ENCODE measurements at places on chromosomes 5 and 9.

- no peak for DNase-seq
Measured at GRCh38 chr5:59758566-59758965, 135.0 kb downstream of the PDE4D start.

DNA sequence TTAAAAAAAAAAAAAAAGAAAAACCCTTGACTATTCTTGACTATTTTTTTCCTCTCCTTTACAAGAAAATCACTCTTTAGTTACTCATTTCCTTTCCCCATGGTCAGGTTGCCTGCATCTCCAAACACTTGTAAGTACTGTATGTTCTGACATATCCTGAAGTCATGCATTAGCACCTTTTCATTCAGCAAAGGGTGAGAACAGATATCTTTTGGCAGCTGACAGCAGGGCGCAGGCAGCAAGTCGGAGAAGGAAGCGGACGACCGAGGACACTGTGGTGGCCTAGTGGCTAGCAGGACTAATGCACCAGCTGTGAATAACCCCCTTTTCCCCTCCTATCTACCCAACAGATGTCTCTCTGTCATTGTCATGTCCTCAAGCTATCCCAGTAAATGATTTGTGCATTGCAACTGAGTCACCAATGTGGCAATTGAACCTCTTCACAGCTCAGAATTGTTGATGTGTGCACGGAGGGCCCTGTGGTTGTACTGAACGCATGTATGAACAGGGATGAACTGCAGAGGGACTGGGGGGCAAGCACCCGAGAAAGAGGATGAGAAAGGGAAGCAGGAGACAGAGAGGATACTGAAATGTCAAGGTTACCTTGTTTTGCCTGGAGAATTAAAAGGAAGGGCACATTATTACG is 996.0 kb upstream of the ARRDC3 start:
- no peak for DNase-seq

GRCh38 chr5:90337449-90338052 is 72.0 kb downstream of the CETN3 start:
- no peak for DNase-seq

DNA sequence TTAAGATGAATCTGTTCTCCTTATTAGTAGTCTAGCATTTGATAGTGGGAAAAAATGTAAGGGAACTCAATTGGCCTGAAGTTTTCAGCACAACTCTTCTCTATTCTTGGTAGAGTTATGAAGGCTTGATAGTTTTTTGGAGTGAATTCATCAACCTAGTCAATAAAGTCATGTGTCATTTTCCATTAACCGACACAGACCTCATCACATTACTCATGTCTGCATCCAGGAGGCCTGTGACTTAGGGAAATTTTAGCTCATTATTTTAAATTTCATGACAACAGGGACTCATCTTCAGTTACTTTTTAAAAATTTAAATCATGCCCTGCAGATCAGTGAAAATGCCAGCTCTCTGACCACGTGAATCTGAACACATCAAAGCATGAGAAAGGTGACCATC is 63.3 kb downstream of the ADAMTS16 start:
- DNase-seq, result no peak

- no peak for DNase-seq
Measured at GRCh38 chr5:31078956-31079355, 114.5 kb upstream of the CDH6 start.

- no peak for DNase-seq
Measured at GRCh38 chr5:133385346-133385745, 227.0 kb downstream of the FSTL4 start.

- DNase-seq, result peak; percentile 32
Measured at GRCh38 chr5:43305948-43306565, 7.2 kb downstream of the HMGCS1 start.

- no peak for DNase-seq
Measured at GRCh38 chr5:72133212-72133990, 26.1 kb downstream of the MAP1B start.

- DNase-seq, result no peak
Measured at GRCh38 chr5:72814864-72815263, 1.6 kb upstream of the TNPO1 start.

DNA sequence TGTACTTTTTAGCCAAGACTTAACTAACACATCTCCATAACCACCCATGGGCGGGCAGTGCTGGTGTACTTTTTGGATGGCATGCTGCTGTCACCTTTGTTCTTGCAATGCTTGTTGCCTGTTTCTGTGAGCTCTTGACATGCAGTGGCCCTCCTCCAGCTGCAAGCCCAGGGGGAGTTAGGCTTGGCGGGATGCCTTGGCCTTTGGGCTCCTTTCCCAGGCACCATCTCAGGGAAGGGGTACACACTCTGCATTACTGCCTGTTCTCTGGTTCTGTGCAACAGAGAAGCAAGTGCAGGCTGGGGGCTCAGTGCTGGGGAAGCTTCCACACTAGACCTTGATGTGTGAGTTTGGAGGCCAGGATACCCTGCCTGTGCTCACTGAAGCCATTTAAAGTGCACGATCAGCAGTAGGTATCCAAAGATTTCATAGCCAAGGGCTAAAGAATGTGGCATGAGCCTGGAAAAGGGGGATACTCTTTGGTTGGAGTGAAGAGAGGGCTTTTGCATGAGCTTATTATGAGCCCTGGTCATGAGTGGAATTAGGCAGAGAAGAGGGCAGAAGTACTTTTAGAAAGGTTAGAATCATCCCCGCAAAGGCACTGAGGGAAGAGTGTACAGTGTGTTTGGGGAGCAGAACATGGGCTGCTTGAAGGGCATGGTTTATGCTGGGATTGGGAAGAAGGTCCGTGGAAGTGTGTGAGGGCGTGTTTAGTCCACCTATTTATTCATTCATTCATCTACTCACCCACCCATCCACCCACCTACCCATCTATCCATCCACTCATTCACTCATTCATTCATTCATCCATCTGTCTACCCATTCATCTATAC is 22.5 kb downstream of the PSAT1 start:
- DNase-seq, result no peak

- no peak for DNase-seq
Measured at GRCh38 chr5:24773261-24773660, 128.5 kb upstream of the CDH10 start.

DNA sequence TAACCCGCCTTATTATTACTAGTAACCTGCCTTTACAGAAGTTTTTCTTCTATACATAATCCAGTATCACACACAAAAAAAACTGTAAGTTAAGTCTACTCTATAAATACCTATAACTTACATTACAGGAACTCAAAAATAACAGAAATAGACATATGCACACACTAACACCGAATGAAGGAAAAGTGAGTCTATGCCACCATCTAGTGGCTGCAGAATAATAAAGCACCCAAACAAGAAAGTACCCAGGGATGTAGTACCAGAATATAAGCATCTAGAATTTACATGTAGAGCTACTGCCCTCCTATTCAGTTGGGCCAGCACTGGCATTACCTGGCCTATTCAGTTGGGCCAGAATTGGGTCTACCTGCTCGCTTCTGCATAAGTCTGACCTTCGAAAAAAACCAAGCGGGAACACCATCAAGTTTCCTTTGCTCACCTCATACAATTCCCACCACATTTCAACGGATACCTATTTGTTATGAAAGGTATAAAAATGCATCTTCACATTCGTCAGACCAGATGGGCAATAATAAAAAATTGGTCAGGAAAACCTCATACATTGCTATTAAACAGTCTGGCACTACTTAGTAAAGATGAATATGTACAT is 4.0 kb upstream of the NIPSNAP3A start:
- peak; percentile 76 for DNase-seq

GRCh38 chr5:62343428-62343827 is 37.4 kb downstream of the KIF2A start:
- DNase-seq, result no peak

- no peak for DNase-seq
Measured at GRCh38 chr5:159897786-159898393, 18.4 kb upstream of the ADRA1B start.

- DNase-seq, result no peak
Measured at GRCh38 chr5:18403941-18404438, 769.7 kb downstream of the TAF11L14 start.

DNA sequence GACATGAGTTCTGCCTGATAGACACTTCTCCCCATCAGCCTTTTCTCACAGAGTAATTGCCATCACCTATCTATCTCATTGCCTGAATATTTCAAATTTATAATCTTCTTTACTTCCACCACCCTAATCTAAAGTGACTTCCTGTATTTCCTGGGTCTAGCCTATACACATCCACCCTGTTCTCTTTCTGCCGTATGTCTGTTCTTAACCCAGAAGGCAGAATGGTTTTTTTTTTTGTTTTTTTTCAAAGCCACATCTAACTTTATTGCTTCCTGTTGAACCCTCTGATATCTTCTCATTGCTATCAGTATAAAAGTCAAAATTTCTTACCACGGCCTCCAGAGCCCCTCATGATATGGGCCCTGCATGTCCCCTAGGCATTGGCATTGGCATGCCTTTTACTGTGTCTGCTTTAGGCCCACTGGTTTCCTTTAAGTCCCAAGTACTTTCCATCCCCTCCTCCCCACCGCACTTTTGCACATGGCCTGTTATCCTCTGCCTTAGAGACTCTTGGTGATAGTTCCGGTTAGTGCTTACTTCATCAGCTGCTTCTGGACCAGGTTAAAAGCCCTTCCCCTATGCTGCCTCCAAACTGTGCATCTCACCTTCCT is 159.9 kb downstream of the MAN2A1 start:
- no peak for DNase-seq

GRCh38 chr5:139410993-139411828 is 7.3 kb upstream of the SPATA24 start:
- DNase-seq, result no peak

DNA sequence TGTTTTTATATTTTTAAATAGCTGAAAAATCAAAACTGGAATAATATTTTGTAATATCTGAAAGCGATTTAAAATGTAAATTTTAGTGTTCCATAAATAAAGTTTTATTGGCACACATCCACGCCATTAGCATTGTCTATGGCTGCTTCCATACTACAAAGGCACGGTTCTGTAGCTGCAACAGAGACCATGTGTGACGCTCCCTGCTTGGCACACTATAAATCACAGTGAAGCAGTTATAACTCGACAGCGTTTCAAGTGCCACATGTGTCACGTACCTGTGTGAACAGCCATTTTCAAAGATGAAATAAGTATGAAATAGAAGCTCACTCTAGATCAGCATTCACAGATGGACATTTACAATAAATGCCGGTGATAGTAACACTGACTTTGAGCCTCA is 810.1 kb upstream of the WWC1 start:
- no peak for DNase-seq

GRCh38 chr9:127637322-127637847 is 25.3 kb downstream of the STXBP1 start:
- DNase-seq, result peak; percentile 73

DNA sequence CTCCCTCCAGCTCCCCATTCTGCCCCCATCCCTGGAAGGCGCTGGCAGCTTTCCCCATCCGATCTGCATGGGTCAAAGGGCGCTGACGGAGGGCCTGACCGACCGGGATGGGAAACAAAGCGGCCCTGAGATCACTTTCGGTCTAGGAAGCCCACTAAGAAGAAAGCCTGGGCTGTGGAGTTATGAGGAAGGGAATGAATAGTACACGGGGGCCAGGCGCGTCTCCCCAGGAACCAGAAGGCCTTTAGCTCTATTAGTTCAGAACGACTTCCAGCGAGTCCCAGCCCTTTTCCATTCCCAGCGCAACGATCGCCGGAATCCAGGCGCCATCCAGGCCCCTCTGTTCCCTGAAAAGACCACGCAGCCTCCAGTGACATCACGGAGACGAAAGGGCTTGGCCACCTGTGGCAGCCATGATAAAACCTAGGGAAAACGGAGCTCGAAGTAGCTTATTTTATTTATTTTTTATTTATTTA is 70.1 kb upstream of the CCDC180 start:
- no peak for DNase-seq

DNA sequence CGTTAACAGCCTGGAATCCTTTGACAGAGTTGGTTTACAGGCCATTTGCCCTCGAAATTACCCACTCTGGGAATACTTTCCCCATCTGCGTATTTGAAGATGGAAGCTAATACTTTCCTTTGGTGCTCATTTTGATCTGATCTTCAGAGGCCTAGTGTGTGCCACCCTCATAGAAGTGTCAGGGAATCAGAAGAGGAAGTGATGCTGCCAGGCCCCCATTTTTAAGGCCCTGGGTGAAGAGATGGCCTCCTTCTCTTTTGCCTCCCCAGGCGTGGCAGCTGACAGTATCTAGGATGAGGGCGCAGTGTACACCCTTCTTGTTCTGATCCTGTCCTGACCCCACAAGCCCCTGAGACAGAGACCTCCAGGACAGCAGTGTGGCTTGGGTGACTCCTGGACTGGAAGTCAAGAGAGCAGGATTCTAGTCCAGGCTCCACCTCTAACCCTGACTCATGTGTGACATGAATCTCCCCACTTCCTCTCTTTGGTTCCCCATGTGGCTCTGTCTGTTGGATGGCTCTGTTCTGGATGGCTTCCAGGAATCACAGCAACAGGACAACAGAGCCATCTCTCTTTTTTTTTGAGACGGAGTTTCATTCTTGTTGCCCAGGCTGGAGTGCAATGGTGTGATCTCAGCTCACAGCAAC is 27.8 kb downstream of the CSF1R start:
- DNase-seq, result no peak

GRCh38 chr5:54889826-54890225 is 95.6 kb downstream of the ESM1 start:
- DNase-seq, result no peak

- DNase-seq, result peak; percentile 61
Measured at GRCh38 chr9:72526901-72527800, 5.7 kb downstream of the TMC1 start.

DNA sequence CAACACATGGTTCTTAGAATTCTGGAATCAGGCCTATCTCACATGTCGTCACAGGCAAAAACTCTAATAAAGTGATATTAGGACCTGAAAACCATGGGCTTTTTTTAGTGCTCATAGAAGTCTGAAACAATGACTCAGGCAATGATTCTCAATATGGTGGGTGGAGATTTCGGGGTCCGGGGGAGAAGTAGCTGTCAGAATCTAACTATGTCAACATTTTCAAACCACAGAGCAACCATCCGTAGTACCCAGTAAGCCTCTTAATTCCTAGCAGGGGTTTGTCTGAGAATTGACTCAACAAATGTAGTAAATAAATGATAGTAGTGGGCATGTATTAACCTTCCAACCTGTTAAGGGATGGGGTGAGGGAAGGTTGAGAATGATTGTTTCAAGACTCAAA is 2.6 kb downstream of the AMACR start:
- no peak for DNase-seq

DNA sequence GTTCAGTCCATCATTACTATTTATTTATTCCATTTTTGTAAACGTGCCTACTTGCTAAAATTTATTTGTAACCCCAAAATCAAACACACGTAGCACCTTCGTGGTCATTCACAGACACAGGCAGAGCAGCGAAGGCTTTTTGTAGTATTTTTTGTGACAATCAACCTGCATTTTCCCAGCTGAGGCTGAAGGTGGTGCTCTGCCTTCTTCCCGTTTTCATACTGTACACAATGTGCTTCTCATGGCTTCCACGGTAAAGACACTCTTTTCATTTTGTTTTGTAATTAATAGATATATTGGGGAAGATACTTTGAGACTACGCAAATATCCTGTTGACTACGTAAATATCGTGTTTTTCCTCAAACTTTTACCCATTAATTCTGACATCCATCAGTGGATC is 19.4 kb downstream of the DAP start:
- no peak for DNase-seq

DNA sequence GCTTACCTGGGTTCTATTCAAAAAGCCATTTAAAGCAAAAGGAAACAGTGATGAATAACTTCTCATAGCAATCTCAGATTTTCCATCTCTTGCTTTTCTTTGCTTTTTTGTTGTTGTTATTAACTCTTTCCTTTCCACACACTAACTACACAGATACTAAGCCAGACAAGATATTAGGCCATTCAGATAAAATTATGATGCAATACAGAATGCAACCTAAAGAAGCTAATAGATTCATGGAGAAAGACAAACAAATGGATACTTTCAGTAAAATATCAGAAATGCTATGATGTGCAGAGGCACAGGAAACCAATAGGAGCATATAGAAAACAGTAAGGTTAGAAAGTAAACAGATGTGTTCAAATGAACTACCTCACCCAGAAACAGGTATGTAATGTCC is 597.0 kb upstream of the ITGA1 start:
- no peak for DNase-seq

All from NCI-H1092 treated with DMSO at 0.1 percent for 48 hours (cell line).